ENCODE measurements at places on chromosomes 13 and 19.

DNA sequence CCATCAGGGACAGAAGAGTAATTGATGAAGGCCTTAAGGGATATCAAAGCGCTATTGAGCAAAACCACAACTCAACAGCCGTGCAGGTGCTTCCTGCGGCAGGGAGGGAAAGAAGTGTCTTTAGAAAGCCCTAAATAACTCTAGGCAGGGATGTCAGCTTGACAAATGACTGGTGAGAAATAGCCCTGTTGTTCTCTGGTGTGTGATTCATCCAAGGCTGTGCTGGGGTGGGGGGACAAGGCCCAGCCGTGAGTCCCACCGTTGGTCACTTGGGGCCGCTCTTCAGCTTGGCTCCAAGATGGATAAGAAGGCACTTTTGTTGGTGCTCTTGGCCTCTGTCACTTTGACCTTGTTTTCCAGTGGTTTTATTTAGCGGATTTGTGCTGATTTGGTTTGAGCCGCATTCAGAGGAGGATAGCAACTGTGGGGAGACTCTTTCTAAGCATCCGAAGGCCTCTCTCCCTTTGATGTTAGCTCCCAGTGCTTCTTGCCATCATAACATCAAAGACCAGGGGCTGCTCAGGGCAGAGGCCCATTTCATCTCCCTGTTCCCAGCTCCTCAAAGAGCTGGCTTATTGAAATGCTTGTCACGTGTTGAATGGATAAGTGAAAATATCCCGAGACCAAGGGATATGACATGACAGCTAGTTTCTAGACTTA, 130.3 kb upstream of the SERP2 start:
- no peak for DNase-seq

DNA sequence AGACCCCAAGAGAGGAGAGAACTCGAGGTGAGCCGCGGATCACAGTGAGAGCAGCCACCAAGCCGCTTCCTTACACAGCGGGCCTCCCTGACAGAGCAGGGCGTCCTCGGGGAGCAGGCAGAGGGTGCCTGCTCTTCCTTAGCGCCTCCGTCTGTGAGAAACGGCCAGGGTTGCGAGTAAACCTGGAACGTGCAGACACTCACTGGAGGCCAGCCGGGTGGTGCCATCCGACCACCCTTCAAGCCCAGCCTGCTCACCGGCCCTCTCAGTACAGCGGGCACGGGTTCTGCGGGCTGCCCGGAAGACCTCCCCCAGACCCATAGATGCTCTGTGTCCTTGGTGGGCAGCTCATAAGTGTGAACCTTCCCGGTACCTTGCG, 9.6 kb downstream of the DOT1L start:
- DNase-seq = no peak

DNA sequence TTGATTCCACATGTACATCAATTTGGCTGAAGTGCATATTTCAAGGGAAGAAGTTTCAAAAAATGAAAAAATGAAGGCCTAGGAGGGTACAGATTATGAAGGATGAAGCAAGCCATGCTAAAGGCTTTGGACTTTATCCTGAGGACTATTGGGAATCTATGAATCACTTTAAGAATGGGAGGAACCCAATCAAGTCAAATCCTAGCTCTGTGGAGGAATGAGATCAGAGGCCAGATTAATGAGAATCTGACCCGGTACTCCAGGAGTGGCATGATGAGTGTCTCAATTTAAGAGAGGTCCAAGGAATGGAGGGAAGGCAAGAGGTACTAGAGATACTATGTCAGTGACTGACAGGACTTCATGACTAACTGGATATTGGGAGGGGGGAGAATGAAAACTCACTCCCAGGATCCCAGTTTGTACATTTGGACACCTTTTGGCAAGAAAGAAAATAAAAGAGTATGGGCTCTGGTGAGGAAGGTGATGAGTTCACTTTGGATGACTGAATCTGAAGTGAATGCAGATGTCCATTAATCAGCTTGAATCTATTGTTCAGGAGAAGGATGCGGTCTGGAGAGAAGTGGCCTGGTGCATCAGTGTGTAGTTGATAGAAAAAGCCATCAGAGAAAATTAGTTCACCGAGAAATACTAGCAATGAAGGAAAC, 349.0 kb downstream of the EFNB2 start:
- DNase-seq = no peak

GRCh38 chr19:56110515-56111448, 10.3 kb downstream of the ZNF787 start:
- no peak for DNase-seq

GRCh38 chr13:102333320-102334198, 68.3 kb downstream of the FGF14 start:
- DNase-seq = no peak
